ENCODE measurements at places on chromosomes 4 and X.
A peak's percentile ranks its signal among the peaks of the same experiment; 100 is the strongest.

DNA sequence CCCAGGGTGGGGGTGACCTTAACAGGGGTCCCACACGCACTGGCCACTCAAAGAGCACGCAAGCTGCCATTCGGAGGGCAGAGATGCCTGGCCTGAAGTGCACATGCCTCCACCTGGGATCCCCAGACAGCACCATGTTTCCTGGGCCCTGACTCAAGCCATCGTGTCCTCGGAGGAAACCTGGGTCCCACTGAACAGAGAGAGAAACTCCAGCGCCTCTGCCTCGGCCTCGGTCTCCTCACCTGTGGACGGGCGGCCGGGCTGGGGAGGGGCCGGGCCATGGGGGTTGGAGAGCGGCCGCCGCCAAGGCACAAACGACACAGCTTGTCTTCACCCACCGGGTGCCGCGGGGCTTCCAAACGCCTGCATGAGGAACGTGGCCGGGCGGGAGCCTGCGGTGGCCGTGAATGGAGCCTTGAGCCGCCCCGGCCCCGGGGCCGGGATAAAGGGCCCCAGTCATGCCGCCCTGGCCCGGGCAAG, 30.0 kb upstream of the FGFR3 start:
- no peak for DNase-seq

DNA sequence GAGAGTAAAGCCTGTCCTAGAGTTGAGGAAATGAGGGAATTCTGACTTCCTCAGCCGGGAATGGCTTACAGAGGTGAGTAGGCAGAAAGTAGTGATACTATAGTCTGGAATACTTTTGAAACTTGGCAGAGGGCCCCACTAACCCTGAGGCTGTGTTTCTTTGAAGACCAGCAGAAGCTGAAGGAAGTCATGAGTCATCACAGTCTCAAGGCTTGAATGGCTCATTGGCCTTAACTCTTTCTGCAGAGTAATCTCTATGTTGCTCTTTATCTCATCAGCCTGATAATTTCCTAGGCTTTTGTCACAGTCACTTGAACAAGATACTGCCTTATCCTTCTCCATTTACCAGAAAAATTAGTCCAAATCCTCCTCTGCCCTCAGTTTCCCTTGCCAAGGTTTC, 80.8 kb downstream of the ANKRD50 start:
- no peak for DNase-seq

GRCh38 chrX:48971249-48972219, at the start of gene KCND1:
Gene KCND1, minus strand, starts transcription at chrX:48971844. Its CDS starts 1,573 bp downstream, at chrX:48970271.
- DNase-seq: no peak

DNA sequence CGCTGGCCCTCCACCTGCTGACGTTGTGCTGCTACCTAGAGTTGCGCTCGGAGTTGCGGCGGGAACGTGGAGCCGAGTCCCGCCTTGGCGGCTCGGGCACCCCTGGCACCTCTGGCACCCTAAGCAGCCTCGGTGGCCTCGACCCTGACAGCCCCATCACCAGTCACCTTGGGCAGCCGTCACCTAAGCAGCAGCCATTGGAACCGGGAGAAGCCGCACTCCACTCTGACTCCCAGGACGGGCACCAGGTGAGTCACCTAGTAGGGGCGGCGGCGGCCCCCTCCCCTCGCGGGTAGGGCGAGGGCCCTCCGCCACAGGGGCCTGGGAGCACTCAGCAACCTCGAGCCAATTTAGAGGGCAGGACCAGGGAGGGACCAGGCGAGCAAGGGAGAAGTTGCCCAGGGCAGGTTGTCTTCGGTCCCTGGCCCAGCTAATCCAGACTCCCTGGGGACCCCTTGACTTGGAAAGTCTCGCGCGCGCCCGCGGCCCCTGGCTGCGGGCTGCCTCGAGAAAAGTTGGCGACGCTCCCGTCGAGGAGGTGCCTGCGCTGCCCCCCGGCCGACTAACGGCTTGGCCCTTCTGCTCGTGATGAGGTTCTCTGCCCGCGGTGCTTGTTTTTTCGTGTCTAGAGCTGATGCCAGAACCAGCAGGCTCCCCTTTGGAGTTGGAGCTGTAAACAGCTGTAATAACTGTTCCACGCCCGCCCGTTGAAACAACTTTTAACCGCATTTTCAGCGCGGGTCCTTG, 717 bp downstream of the EDA start:
- peak; percentile 3 for DNase-seq

GRCh38 chr4:134934036-134934808, 732.6 kb upstream of the PABPC4L start:
- DNase-seq: no peak

- DNase-seq: peak; percentile 28
Observed at GRCh38 chr4:80196922-80197573, at the start of gene PRDM8. Gene PRDM8, plus strand, starts transcription at chr4:80197503. Its CDS starts 2,578 bp downstream, at chr4:80200081.

DNA sequence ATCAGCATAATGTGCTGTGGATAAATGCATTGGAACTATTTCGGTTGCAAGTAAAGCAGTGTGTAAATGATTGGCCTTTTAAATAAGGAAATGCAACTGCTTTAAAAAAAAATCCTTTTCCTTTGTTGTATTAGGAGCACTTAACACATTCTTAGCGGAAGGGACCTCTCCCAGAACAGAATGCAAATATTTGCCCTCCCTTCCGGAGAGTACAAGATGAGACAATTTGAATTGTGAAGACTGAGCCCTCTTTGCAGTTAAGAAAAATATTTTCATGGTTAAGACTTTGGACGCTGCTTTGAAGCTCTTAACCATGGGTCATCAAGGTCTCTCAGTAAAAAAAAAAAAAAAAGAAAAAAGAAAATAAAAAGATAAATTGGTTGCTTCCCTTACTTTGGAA, 9.5 kb upstream of the NOX1 start:
- no peak for DNase-seq

DNA sequence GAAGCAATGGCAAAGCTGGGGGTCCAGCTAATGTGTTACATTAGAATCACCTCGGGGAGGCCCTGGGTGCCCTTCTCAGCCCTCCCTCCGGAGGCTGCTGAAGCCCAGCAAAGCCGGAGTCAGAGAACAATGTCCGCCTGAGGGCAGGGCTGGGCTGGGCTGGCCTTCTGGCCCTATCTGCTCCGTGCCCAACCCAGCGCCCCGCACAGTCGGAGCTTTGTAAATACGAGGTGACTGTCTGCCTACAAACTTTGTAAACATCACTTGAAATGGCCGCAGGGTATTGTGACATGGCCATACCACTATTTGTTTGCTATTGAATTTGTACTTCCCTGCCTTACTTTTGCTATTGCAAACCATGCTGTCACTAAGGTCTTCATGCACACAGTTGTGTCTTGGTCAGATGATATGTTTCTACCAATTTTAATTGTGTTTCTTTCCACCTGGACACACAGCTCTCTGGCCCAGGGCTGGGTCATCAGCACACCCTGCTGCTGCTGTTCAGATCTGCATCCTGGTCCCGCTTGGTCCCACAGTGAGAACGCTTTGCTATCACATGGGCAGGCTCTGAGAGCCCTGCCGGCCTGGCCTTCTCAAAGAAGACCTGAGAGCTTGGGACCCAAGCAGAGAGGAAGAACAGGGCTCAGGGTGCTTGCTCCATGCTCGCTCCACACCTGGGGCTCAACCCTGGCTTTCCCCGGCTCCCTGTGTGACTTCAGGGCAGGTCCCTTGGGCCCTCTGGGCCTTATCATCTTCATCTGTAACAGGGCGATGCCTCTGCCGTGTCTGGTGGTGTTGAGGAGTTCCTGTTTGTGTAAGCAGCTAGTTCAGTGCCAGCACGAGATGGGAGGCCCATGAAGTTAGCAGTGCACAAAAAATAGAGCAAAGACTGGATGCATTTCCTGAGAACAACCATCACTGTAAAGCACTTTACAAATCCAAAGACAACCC, 2.3 kb downstream of the S100P start:
- no peak for DNase-seq

DNA sequence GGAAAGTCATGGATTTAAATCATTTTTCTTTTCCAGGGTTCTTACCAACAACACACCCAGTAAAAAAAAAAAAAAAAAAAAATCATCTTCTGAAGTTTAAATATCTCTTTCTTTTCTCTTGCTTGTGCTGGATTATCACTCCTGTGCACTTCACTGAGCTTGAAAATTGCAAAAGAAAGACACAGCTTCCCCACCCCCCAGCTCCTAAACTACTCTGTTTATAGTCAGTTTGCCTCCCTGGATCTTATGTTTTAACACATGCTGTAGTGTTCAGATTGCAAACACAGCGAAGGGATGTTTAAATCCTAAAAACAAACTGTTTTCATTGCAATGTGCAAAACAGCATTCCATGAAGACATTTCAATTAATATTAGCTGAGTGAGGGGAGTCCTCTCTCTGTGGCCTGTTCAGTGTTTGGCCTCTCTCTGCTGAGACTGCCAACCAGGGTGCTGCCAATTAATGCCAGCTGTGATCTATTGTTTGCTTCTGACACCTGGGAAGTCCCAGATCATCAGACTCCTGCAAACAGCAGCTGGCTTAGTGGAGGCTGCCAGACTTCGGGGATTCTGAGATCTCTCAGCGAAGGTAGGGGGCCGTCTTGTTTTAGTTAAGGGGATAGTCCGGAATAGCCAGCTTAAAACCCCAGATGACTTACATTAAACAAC, 171.1 kb upstream of the PITX2 start:
- no peak for DNase-seq

DNA sequence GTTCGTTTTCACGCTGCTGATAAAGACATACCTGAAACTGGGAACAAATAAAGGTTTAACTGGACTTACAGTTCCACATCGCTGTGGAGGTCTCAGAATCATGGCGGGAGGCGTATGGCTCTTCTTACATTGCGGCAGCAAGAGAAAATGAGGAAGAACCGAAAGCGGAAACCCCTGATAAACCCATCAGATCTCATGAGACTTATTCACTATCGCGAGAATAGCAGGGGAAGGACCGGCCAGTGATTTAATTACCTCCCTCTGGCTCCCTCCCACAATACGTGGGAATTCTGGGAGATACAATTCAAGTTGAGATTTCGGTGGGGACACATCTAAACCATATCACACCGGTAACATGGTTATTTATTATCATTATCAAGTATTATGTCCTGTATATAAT, 2204.5 kb downstream of the ARAP2 start:
- DNase-seq: no peak

- no peak for DNase-seq
Observed at GRCh38 chrX:154696676-154697045, 43.3 kb upstream of the CTAG2 start.

- DNase-seq: no peak
Observed at GRCh38 chrX:155873188-155873587, 8.0 kb upstream of the VAMP7 start.
